ENCODE measurements at places on chromosomes 12 and 14.
A peak's percentile ranks its signal among the peaks of the same experiment; 100 is the strongest.

DNA sequence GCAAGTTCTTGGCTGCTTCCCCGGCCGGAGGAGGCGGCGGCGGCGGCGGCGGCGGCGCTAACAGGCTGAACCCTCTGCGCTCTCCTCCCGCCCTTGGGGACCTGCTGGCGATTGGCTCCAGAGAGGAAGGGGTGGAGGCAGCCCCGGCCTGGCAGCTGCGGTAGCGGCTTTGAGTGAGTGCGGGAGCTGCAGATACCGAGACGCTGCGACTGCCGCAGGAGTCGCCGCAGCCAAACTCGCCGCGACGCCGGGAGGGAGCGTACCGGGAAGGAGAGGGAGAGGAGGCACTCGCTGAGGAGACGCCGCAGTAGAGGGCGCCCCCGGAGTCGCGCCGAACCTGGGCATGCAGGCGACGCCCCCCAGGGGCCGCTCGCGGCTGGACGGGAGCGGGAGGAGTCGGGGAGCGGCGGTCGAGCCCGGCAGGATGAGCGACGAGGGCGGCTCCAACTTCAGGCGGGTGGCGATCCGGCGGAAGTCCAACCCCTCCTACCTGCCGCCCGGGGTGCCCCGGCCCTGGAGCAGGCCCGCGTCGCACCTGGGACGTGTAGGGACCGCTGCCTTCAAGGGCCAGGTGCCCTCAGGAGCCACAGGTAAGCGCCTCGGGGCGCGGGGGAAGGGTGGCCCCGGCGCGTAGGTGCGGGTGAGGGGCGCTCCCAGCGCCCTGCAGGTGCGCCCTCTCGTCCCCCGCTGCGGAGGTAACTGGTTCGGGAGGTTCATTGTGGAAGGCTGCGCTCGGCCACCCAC, at the start of gene FGD4:
Gene FGD4 (plus strand): TSS at position 189 of the 744 bp plus-strand sequence.
- peak; percentile 83 for DNase-seq

GRCh38 chr12:20631711-20632110, 63.4 kb upstream of the SLCO1C1 start:
- DNase-seq, result no peak

DNA sequence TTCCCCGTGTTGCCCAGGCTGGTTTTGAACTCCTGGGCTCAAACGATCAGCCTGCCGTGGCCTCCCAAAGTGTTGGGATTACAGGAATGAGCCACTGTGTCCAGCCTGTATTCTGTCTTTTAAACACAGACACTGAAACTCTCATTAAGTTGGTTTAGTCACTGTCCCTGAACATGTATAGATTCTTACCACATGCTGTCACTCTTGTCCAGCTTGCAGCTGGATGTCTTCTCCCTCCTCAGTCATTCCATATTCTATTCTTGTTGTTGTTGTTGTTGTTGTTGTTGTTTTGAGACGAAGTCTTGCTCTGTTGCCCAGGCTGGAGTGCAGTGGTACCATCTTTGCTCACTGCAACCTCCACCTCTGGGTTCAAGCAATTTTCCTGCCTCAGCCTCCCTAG, 12.3 kb upstream of the ATP5MC2 start:
- DNase-seq, result no peak

GRCh38 chr12:6336079-6336888, 5.6 kb downstream of the TNFRSF1A start:
- DNase-seq, result peak; percentile 100

GRCh38 chr14:80446356-80446755, 235.1 kb upstream of the DIO2 start:
- peak; percentile 8 for DNase-seq

DNA sequence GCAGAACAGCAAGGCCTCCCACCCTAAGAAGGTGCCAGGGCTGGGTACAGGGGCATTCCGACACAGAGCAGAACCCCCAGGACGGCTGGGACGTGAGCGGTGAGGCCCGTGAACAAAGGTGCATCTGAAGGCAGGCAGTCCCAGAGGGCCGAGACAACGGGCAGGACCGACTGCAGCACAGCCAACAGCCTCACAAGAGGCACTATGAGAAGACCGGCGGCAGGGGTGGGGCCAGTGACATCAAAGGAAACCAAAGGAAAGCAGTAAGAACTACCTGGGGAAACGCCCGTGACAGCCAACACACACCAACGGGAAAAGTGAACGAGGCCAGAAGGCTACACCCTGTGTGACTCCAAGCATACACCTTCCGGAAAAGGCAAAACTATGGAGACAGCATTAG, 9.1 kb downstream of the BTBD6 start:
- no peak for DNase-seq

- peak; percentile 35 for DNase-seq
Observed at GRCh38 chr12:4135919-4136605, 137.5 kb upstream of the CCND2 start.

GRCh38 chr14:67735336-67736147, 33.9 kb downstream of the RDH12 start:
- no peak for DNase-seq

DNA sequence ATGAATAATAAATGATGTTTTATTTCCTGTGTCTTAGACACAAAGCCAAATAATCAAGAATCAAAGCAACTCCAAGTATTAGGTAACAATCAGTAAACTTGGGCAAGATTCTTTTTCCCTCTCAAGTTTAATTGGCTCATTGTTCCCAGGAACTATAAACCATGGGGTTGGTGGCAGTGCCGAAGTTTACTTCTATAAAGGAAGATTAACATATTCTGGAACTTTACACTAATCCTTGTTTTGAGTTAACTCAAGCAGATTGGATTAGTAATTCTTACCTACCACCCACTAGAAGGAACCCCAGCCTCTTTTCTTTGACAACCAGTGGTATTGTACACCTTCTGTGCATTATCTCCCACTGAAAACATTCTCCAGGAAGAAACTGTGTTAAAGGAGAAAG, 197.1 kb downstream of the EXOC5 start:
- no peak for DNase-seq
